Progenitor cell of endocrine pancreas (in vitro differentiated cells): ENCODE measurements at places on chromosomes 1 and 21. TPM values are rescaled to one million over a fixed set of nuclear protein-coding genes. Genes with fewer than 3 reads are reported as not detected.

SZRD1 gene
- total RNA-seq, result 109 and 119 TPM in 2 replicates

- DNase-seq, result no peak
Observed at GRCh38 chr21:44618504-44618903, 6.6 kb downstream of the KRTAP10-8 start.

GRCh38 chr1:211329764-211330201 is 3.1 kb downstream of the TRAF5 start:
- no peak for DNase-seq

- no peak for DNase-seq
Observed at GRCh38 chr1:9886092-9886742, 23.9 kb downstream of the CTNNBIP1 start.

DNA sequence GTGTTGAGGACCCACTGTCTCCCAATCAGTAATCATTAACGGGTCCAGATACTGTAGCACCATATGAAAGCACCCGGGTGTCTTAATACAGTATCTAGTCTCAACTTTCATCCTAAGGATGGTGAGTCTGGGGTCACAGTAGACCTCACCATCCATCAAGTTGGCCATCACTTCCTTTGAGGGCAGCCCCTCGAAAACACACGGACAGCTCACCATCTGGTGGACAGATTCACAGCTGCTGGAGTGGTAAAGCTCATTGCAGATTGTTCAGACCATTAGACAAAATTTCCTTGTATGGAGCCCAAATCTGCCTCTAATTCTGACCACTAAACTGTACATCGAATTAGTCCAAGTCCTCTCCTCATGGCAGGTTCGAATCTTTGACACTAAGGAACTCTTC is 123.1 kb downstream of the PGBD5 start:
- DNase-seq, result no peak

ACTL8 gene
- not detected in 2 replicates for total RNA-seq

DNA sequence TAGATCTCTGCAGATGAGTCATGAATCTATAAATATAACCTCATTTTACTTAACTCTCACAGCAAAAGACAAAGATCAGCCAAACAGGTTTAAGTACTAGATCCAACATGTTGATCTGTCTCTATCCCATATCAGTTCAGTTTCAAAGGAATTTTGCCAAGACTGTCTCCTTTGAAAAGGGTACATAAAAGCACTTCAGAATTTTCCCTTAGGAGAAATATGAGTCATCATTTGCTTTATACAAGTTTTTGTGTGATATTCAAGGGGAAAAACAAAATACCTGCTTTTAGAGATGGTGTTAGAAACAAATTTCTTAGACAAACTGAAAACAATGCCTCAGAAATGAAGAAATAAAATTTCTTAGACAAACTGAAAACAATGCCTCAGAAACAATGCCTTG is 73.5 kb upstream of the LRRC7 start:
- DNase-seq, result no peak

GRCh38 chr1:231515748-231516147 is 12.7 kb upstream of the TSNAX start:
- no peak for DNase-seq

CFAP141 gene
- not detected in 2 replicates for total RNA-seq

- DNase-seq, result no peak
Observed at GRCh38 chr21:45972353-45972715, 9.2 kb upstream of the COL6A1 start.

- no peak for DNase-seq
Observed at GRCh38 chr21:32566741-32567389, 18.5 kb downstream of the TCP10L start.

PANK4 gene
- 42.5 and 45.4 TPM in 2 replicates for total RNA-seq

FCRL1 gene
- not detected in 2 replicates for total RNA-seq

DNA sequence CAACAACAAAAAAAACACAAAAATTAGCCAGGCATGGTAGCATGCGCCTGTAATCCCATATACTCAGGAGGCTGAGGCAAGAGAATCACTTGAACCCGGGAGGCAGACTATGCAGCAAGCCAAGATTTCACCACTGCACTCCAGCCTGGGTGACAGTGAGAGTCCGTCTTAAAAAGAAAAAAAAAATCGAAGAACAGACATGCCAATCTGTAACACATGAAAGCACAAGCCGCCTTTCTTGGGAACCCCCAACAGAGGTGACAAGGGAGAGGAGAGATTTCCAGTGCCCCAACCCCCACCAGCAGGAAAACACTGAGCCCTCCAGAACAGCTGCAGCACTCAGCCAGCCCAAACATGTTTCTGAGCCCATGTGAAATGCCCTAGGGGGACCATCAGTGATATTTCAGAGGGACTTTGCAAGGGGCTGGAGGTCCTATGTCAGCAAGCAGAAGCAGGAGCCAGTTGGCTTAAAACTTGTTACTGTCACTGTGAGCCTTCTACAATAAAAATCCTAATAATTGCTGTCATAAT is 14.2 kb upstream of the EFNA1 start:
- no peak for DNase-seq

DNA sequence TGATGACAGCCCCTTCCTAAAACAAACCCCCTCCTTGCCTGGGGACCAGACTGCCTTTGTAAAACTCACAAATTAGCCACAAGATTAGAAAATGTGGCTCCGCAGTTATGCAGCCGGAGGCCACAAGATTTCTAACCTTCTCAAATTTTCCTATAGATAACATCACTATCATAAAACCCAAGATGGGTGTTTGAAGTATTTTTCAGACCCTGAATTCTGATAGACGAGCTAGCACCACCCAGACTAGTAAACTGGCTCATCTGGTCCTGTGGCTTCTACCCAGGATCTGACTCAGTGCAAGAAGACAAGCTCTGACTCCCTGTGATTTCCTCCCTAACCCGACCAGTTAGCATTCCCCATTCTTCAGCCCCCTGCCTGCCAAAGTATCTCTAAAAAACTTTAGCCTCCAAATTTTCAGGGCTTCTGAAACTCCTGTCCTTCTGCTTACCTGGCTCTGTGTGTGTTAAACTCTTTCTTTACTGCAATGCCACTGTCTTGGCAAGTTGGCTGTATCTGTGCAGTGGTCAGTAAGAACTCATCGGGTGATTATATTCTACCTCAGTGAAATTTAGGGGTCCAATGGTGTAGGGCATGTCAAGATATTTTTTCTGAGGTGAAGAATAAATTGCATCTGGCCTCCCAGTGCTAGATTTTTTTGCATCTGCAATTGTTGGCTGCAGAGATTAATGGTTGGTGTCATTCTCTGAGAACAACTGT is 102.1 kb downstream of the S1PR1 start:
- no peak for DNase-seq

DNA sequence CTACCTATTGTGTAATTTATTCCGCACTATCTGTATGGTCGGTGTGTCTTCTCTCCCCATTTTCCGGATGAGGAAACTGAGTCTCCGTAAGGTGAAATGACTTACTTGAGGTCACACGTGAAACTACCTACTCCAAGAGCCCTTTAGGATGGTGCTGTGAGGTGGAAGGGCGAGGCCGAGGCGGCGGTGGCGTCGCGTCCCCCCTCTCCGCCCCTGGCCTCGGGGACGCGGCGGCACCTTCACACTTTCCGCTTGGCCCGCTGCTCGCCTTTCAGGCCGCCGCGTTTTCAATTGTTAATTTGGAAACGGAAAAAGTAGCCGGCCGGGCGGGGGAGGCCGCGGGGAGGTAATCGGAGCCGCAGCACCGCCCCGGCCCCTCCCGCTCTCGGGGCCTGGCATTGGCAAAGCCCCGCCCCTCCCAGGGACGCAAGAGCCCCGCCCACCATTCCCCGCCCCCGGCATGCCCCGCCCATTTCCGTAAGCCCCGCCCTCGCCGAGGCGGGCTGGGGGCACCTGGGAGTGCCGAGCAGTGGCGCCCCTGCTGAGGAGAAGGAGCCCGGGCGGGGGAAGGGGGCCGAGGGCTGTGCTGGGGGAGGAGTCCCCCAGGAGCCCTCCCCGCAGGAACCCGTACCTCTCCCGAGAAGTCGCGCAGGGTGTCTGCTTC is 18.6 kb downstream of the KCNQ4 start:
- DNase-seq, result peak; percentile 50

- DNase-seq, result no peak
Observed at GRCh38 chr1:201288007-201288406, 4.7 kb downstream of the PKP1 start.

GRCh38 chr1:12314333-12314903 is 84.6 kb downstream of the VPS13D start:
- no peak for DNase-seq

RGS4 gene
- total RNA-seq, result 7.3 and 12.1 TPM in 2 replicates

- no peak for DNase-seq
Observed at GRCh38 chr21:36699546-36700294, 805 bp downstream of the SIM2 start.

GRCh38 chr1:89640440-89640839 is 7.5 kb downstream of the LRRC8C start:
- no peak for DNase-seq

- DNase-seq, result no peak
Observed at GRCh38 chr1:57281324-57281723, 142.5 kb downstream of the DAB1 start.

S100A4 gene
- 7.6 and 11.1 TPM in 2 replicates for total RNA-seq

GPR3 gene
- 1.00 and 1.1 TPM in 2 replicates for total RNA-seq

FMOD gene
- 2.5 and 3.1 TPM in 2 replicates for total RNA-seq

GRCh38 chr1:11044849-11045427 is 2.1 kb downstream of the MASP2 start:
- DNase-seq, result no peak

ANXA9 gene
- total RNA-seq, result 3.5 TPM in 2 replicates

PTGFRN gene
- total RNA-seq, result 42.9 and 49.0 TPM in 2 replicates

DNA sequence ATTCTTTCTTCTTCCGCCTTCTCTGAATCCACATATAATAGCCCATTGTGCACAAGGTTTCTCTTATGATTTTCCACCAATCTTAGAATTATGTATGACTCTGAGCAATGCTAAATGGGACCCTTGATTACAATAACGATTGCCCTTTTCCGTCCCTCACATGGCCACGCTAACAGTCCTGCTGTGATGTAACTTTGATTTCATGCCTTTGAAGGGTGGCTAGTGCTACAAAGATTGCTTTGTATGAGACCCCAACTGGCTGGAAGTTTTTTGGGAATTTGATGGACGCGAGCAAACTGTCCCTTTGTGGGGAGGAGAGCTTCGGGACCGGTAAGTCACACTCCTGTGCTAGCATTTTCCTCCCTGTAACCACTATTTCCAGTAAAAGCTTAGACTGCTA is 45.3 kb downstream of the PGM1 start:
- DNase-seq, result no peak

GRCh38 chr1:68528243-68528642 is 31.4 kb upstream of the DEPDC1 start:
- no peak for DNase-seq

AMY2B gene
- 5.2 and 6.0 TPM in 2 replicates for total RNA-seq

- DNase-seq, result no peak
Observed at GRCh38 chr1:244089561-244089960, 38.5 kb downstream of the ZBTB18 start.

DNA sequence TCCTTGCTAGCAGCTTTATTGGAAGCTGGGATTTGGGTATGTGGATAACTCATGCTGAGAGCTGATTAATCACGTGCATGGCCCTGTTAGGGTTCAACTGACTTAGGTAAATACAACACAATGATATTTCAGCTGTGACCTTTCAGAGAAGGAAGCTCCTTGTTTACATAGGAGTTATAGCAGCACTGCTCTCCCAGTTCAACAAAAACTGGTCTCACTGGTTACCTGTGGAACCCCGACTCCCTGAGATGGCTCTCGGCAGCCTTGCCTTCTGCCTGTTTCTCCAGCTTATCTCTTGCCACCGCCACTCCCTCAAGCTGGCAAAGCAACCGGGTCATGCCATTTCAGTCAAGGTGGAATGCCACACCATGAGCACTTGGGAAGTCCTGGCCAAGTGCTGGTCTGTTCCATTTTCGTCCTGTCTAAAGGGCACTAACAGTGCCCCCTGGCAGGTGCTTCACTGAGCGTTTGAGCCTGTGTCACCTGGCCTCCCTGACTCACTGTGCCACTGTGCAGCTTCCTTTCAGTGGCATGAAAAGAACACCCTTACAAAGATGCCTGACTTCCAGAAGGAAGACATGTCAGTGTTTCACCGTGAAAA is 31.6 kb downstream of the DOP1B start:
- no peak for DNase-seq

DNA sequence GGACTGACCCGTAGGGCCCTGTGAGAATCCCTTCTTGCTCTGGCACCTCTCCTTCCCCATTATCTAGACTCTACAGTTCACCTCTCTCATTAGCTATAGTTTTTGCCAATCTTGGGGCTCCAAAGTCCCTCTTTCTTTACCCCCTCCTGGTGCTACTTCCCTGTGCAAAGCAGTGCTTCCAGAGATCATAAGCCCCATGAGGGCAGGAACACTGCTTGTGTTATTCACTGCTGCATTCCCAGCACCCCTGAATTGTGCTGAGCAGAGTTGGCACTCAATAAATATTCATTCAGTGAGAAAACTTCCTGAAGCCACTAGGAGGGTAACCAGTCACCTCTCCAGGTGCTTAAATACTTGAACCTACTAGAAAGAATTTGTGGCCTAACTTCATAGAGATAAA is 2.1 kb upstream of the H3-3A start:
- no peak for DNase-seq

GRCh38 chr21:45555557-45556301 is 13.5 kb upstream of the SLC19A1 start:
- DNase-seq, result peak; percentile 78

HSD3B2 gene
- total RNA-seq, result not detected in 2 replicates

KCNE1 gene
- 0.31 and 0.53 TPM in 2 replicates for total RNA-seq

RAB7B gene
- 0.13 TPM in 1 of 2 replicates, not detected in the other for total RNA-seq

DNA sequence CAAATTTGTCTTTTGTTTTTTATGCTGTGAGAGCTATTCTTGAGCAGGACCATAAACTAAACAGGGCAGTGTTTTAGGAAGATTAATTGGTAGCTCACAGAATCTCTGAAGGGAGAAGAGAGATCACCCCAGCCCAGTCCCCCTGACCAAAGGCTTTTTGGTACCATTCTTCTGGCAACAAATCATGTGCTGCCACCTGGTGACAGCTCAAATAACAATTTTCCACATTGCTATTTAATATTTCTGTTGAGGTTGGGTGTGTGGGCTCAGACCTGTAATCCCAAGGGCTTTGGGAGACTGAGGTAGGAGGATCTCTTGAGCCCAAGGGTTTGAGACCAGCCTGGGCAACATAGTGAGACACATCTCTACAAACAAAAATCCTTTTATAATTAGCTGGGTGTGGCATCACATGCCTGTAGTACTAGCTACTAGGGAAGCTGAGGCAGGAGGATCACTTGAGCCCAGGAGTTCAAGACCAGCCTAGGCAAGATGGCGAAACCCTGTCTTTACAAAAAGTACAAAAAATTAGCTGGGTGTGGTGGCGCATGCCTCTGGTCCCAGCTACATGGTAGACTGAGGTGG is 2.2 kb upstream of the TESK2 start:
- DNase-seq, result no peak

- no peak for DNase-seq
Observed at GRCh38 chr21:45003331-45004058, 63.7 kb downstream of the SLX9 start.

GRCh38 chr1:168324745-168325425 is 44.2 kb downstream of the TBX19 start:
- no peak for DNase-seq

SERPINC1 gene
- total RNA-seq, result 0.31 TPM in 1 of 2 replicates, not detected in the other

LCE2B gene
- total RNA-seq, result not detected in 2 replicates

SERINC2 gene
- total RNA-seq, result 58.8 and 65.7 TPM in 2 replicates
